NCI-H2029 treated with DMSO at 0.1 percent for 48 hours (cell line): ENCODE measurements at places on chromosomes 7 and 10.

DNA sequence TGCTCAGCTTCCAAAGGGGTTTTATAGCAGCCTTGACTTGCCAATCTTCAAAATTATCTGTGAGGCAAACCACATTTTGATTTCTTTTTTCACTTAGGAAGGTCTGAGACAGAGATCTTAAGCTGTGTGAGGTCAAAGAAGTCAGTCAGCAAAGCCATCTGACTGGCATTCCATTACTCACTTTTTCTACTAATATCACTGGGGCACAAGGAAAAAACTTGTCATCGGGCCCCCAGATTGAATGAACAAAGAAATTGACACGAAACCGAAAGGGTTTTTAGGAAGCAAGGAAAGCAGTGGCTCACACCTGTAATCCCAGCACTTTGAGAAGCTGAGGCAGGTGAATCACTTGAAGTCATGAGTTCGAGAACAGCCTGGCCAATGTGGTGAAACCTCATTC, 78.5 kb upstream of the FRMD4A start:
- DNase-seq = no peak

GRCh38 chr10:116014871-116015582, 258.0 kb downstream of the GFRA1 start:
- no peak for DNase-seq

- DNase-seq = no peak
Measured at GRCh38 chr7:105622106-105622731, 40.9 kb upstream of the EFCAB10 start.

GRCh38 chr7:151430391-151431205, 9.3 kb downstream of the CRYGN start:
- DNase-seq = no peak

GRCh38 chr10:29482591-29483431, 152.0 kb downstream of the SVIL start:
- no peak for DNase-seq

- no peak for DNase-seq
Measured at GRCh38 chr7:130380861-130381455, 664 bp downstream of the CPA1 start.

DNA sequence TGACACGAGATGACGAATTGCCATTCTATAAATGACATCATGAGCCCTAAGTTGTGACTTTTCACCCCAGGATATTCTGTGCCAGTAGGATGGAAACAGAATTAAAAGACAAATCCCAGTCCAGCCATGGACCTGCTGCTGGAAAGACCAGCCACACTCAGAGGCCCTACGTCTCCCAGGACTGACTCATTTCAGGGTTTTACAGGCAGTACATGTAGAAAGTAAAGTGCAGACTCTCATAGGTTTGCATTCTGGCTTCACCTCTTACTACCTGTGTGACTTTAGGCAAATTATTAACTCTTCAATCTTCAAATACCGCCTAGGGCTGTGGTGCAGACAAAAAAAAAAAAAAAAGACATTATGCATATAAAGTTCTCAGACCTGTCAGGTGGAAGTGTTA, 188.8 kb downstream of the NEBL start:
- no peak for DNase-seq

GRCh38 chr7:19377611-19378344, 232.6 kb upstream of the FERD3L start:
- no peak for DNase-seq

- no peak for DNase-seq
Measured at GRCh38 chr7:69833964-69834363, 235.7 kb downstream of the AUTS2 start.

- no peak for DNase-seq
Measured at GRCh38 chr7:151936207-151936606, 20.0 kb upstream of the GALNTL5 start.

- no peak for DNase-seq
Measured at GRCh38 chr7:115449689-115450088, 527.8 kb downstream of the MDFIC start.

GRCh38 chr7:142910031-142910433, 23.5 kb downstream of the TRPV5 start:
- DNase-seq = no peak

DNA sequence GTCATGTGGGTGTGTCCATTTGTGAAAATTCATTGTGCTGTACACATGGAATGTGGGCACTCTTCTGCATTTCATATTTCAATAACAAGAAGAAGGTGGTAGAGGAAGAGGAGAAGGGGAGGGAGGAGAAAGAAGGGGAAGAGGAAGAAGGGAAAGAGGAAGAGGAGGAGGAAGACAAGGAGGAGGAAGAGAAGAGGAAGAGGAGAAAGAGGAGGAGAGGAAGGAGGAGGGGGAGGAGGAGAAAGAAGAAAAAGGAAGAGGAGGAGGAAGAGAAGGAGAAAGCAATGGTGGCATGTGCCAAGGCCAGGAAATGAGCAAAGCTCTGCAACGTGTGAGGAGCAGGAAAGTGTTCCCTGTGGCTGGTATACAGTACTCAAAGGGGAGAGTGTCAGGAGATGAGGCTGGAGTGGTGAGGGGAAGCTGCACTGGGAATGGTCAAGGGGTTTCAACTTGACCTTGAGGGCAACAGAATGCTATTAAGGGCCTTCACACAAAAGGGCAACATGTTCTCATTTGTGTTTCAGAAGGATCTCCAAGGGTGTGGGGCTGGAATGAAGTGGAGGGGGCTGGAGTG, 40.5 kb downstream of the WNT2 start:
- DNase-seq = no peak

GRCh38 chr10:96389785-96390184, 31.0 kb upstream of the OPALIN start:
- no peak for DNase-seq

DNA sequence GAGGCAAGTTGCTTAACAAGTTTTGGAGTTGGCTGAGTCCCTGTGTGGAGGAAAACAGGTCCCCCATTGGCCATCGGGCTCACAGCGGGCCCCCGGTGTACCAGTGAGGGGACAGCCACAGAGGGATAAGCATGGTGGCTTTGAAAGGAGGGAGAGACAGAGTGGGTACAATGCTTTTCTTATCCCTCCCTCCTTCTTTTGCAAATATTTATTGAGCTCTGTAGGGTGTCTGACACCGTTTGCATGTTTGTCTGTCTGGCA, 2.8 kb downstream of the HTRA1 start:
- DNase-seq = no peak

DNA sequence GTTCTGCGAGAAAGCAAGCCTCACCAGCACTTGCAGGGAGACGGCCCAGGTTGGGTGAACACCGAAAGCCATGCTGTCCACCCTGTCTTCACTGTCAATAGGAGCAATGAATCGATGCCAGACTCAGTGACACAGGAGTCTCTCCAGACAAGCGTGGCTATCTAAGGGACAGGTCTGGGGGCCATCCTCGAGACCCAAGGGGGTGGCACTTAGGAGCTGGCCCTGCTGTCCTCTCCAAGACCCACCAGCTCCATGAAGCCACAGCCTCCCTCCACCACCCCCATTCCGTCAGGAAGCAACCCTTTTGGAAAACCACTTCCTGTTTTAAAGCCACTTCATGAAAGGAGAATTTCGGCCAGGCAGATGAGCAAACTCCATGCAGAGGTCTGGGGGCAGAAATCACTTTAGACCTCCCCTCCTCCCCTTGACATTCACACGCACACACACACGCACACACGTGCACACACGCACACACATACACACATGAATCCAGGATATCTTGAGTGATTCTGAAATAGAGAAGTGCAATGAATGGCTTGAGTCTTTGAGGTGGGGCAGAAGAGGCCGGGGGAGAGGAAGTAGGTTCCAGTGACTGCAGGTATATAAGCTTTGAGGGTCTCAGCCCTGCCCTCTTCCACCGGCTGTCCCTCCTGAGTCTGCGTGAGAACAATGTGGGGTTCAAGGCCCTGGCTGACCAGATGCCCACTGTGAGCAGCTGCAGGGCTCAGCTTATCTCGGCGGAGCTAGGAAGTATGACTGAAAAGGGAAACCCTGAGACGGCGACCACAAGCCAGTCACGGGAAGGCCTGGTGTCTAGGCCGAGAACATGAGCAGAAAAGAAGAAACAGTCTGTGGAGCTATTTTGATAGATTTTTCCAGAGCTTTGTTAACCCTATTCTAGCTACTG, 25.0 kb downstream of the RGS10 start:
- no peak for DNase-seq

DNA sequence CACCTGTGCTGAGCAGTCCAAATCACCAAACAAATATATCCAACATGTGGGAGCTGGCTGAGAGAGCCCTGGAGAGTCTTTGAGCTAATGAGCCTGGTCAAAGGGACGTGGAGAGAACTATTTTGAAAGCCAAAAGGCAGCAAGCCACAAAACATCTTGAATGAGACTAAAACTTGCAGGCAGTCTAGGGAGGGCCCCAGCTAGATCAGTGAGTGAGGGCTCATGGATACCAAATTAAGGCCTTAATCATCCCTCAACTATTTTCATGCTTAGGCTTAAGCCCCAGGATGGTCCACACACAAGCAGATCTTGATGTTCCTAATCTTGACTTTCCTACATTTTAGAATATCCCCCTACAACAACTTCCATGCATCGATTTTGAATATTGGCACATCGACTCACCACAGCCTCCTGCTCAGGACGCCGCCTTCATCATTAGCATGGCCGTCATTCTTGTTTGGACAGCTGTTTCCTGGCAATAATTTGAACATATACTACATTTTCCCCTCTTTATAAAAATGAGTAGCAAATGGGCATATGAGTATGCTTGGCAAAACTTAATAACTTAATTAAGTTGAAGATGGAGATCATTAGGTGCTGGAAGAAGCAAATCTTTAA, 86.9 kb upstream of the ADAM12 start:
- DNase-seq = no peak

GRCh38 chr7:116542618-116543017, 17.8 kb downstream of the CAV1 start:
- no peak for DNase-seq

DNA sequence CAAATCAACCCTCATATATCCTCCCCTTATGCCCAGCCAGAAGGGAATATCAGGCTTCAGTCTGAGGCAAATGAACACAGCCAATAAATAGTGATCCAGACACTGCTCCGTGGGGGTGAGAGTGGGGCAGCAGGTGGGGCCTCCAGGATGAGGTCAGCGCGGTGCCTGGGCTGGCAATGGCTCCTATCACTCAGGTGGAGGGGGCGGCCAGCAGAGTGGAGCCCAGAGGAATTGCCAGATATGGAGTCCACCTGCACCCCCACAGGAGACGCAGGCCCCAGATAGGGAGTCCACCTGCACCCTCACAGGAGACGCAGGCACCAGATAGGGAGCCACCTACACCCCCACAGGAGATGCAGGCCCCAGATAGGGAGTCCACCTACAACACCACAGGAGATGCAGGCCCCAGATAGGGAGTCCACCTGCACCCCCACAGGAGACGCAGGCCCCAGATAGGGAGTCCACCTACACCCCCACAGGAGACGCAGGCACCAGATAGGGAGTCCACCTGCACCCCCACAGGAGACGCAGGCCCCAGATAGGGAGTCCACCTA, 78.0 kb upstream of the PPP2R2D start:
- no peak for DNase-seq

- no peak for DNase-seq
Measured at GRCh38 chr7:152430854-152431253, 4.9 kb downstream of the KMT2C start.

DNA sequence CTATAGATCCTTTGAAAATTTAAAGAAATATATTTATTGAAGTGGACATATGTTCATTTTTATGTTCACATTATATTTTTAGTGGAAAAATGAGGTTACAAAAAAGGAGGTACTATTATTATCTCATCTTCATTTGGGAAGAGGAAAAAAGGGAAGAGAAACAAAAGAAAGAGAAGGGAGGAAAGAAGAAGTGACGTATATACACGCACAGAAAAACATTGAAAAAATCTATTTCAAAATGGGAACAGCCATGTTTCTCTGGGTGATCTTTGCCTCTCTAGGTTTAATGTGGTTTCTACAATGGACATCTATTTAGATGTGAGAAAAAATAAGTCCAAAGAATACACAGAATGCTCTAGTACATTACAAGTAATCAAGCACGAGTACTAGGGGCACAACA, 14.8 kb downstream of the ANK3 start:
- no peak for DNase-seq

DNA sequence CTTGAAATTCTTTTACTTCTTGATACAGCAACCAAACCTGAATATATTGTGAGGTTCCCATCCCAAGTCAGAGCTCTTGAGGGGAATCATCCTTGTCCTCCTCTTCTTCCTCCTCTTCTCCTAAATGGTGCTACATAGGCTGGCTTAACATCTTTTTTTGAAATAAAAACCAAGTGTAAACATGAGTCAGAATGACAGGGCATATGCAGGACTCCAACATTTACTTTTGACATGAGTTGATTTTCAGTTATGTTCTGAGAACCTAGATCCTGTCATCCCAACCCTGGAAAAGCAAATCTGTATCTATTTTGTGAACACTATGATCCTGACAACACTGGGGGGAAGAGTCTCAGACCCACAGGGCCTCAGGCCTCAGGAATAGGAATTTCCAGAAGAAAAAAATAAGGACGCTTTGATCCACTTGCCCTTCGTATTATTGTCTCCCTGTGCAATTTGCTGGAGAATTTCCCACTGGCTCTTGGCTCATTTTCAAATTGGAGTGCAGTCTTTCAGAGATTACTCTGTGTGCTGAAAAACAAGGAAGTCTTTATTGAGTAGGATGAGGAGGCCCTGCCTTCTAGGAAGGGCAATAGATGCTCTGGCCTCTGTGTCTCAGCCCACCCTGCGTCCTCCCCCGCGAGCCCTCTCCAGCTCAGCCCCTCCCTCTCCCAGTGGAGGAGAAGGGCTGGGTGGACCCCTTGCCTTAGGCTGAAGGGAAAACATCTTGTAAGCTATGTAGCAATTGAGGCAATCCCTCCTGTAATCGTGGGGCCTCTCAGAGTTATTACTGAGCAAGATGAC, 121.6 kb downstream of the CREB5 start:
- no peak for DNase-seq

- DNase-seq = no peak
Measured at GRCh38 chr10:132911786-132912097, 30.6 kb downstream of the CFAP46 start.

DNA sequence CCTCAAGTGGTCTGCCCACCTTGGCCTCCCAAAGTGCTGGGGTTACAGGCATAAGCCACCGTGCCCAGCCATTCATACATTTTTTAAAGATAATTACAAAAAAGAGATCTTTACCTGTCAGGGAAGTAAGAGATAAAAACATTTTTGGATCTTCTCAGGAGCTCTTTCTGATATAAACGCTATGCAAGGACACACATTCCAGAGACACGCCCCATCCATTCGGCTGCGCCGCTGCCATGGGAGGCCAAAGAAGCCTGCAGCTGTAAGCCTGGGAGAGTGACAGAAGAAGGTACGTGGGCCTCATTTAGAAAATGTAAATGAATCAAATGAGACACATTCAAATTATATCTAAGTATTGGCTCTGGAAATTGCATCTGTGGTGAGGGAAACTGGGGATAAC, 85.3 kb downstream of the LYZL1 start:
- no peak for DNase-seq

DNA sequence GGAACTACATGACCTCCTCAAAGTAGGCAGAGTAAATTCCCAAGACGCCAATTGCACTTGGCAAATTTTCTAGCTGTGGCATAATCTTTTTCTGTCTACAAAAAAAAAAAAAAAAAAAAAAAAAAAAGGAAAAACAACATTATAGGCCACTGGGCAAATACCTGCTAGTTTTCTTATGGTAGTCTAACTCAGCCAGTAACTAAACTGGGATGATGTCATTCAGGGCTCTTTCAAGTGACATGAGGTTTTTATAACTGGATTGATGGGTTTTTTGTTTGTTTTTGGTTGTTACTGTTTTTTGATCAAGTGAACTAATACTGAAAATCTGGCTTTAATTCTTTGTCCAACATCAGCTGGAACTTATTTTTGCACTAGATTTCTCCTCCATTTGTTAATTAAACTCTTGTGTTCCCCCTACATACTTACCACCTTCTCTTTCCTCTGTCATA, 7.4 kb upstream of the VIM start:
- no peak for DNase-seq
